Urinary bladder (tissue), 4 donors: ENCODE measurements at places on chromosomes 13 and 19. TPM values are rescaled to one million over a fixed set of nuclear protein-coding genes. Genes with fewer than 3 reads are reported as not detected.

DNA sequence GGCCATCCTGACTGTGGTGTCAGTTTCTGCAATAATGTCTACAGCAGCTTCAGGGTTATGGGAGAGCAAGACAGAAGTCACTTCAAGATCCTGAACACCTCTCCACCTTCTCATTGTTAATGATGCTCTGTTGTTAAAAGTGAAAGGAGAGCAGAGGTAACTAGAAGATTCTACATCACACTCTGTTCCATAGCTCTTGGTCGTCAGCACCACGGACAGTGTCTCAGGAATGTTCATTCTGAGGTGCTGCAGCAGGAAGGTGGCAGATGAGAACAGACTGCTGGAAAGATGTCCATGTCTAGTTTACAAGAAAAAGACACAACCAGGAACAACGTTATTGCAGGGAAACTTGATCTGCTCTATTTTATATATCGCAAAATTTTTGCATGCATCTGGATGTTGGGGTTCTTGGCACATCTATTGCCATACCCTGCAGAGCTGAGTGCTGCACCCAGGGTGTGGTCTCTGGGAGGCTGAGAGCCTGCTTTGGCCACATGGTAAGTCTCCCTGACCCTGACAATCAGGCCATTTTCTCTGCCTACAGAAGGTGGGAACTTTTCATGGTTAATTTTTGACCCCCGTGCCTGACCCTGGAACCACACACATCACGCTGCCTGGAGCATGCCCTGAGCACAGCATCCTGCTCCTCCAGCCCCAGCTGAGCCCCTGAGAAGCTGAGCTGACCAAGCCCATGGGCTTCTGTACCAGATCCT is 12.7 kb downstream of the CEACAM21 start:
- DNase-seq = no peak

- no peak for DNase-seq
Observed at GRCh38 chr13:106568299-106569003, 514 bp upstream of the ARGLU1 start.

DNA sequence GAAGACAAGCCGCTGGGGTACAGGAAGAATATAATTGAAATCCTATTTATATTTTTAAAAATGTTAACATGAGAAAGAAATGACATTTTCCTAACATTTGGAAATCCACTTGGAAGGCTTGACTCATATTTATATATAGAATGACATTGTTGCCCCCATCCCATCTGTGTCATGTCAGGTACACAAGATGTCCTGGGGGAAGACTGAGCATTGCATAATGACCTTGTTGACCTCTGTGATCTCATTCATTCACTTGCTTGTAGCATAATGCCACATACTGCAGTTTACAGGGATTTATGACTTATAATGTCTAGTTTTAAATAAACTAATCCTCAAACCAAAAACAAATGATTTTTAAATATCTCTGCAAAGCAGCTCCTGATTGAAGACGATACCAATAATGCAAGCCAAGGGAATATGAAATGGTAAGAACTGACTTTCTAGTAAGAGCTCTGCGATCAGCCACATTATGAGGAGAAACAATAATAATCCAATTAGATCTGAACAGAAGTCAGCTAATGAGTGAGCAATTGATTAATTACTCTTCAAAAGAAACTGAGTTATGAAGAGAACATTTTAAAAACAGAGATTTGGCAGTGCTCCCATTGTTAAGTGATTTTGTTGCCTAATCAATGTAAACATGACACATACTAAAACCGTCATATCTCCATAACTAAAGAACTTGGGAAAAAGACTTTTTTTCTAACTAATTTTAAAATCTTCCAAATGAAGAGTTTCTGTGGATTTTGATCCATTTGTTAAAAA is 21.2 kb upstream of the VWA8 start:
- DNase-seq = no peak

DNA sequence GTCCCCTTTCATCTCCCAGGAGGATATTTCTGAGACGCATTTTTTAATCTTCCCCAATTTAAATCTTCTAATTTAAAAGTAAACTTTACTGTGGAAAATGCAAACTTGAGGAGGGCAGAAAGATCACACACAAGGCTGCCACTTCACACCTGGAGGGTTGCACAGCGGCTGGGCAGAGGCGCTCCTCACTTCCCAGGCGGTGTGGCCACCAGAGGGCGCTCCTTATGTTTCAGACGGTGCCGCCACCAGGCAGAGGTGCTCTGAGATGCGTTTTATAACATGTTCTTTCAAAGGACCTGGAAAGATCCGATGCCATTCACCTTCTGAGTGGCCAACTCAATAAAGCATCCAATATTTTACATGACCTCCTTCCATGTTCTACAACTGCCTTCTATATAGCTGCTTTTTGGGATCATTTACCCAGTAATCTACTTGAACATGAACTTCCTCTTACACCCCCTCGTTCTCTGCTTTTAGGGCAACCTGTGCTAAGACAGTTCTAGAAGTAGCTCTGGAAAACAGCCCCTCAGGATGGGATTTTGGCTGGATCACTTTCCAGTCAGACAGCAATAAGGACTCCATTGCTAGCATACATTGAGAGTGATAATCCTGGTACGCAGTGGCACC is 14.8 kb upstream of the MTUS2 start:
- no peak for DNase-seq

The ZIK1 gene
- 7.4 TPM for polyA plus RNA-seq

The GRK1 gene
- polyA plus RNA-seq = 0.03 TPM

- DNase-seq = no peak
Observed at GRCh38 chr13:78131811-78132210, 213.2 kb upstream of the EDNRB start.

The FGF9 gene
- polyA plus RNA-seq = 1.9 TPM

DNA sequence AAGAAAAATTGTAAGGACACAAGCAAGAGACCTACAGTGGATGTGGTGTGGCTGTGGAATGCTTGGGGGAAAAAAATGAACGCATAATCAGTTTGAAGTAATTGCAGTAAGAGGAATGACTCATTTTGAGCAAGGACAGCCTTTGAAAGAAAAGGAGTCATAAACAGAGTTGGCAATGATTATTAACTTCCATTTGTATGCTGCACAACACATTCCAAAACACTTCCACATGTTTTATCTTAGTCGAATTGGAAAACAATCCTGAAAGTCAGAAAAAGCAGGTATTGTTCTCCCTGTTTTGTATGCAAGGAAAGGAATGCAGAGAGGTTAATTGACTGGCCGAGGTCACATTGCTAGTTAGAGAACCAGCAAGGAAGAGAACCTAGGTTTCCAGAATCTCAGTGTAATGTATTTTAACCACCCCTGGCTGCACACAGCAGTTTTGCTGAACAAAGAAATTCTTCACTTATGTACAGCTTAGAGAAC is 630.0 kb upstream of the MIR17HG start:
- no peak for DNase-seq

The PGLYRP2 gene
- polyA plus RNA-seq = 0.08 TPM

DNA sequence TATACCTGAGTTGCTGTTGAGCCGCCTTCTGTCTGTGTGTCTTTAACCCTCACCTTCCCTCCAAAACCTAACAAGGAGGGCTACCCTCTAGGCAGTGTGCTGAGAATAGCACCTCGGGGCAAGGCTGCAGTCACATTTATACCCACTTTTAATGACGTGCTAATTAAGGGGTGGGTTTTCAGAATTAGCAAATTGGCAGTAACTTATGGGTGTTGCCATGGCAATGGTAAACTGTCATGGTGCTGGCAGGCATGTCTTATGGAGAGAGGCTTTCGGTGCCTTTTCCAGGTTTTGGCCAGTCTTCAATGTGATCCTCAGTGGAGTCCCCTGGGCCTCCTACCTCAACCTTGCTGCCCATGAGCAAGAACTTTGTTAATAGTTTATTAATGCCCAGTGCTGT is 1.2 kb upstream of the PNMA8A start:
- DNase-seq = no peak

DNA sequence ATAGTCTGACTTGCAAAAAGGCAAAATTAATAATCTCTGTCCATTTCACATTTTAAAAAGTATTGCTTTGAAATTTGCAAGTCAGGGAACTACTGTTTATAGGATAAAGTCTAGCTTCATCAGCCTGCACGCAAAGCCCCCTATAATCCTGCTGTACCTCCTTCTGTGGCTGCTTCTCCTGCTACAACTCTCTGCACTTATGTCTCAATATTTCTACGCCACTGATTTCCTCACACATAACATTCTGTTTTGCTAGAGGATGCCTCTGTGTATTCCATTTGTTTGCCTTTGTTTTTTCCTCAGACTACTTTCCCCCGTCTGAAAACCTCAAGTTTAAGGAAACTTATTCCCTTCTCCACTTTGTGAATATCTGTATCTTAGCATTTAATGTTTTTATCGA is 389.9 kb downstream of the RFC3 start:
- no peak for DNase-seq

The MAB21L1 gene
- polyA plus RNA-seq = 1.3 TPM

GRCh38 chr13:32376642-32377415 is 51.1 kb downstream of the N4BP2L1 start:
- DNase-seq = no peak

- DNase-seq = no peak
Observed at GRCh38 chr19:7699417-7700401, 2.2 kb downstream of the FCER2 start.

- no peak for DNase-seq
Observed at GRCh38 chr13:57996717-57997116, 365.2 kb downstream of the PCDH17 start.

The ZNF99 gene
- 0.05 TPM for polyA plus RNA-seq

GRCh38 chr19:1601613-1602064 is 3.6 kb downstream of the UQCR11 start:
- DNase-seq = no peak

DNA sequence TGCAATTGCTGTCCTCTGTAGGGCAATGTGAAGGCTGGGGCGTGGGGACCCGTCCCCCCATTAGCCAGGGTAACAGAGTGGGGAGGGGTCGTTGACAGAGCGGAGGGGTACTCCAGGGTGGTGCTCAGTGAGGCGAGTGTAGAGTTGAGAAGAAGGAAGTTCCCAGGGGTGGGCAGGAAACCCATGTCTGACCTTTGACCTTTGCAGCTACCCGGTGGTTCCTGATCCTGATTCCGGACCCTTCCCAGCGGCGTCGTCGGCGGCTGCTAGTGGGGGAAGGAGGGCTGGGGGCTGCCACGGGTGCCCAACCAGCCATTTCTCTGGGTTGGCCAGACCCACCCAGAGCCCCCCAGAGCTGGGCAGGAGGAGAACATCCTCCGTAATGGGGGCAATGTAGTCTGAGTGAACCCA is 2.1 kb upstream of the PLVAP start:
- DNase-seq = no peak

The HRC gene
- 3.8 TPM for polyA plus RNA-seq

The FSTL3 gene
- polyA plus RNA-seq = 86.9 TPM

GRCh38 chr19:53868091-53868891 is 608 bp downstream of the MYADM start:
- DNase-seq = no peak

The FLT3LG gene
- 18.8 TPM for polyA plus RNA-seq

DNA sequence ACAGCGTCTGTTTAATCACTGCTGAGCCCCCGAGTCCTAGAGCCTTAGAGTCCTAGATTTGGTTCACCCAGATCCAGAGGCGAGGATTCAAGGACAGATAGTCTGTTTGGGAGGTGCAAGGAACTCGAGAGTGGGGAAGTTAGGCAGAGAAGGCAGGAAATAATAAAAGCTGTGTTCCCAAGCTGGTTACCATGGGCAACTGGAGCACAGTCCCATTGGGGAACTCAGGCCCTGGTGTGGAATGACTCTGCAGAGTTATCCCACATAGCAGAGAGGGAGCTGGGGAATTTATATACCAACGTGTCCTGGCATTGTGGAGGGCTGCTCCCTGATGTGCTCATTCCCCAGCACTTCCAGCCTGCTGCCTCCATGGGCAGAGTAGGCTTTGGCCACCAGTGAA is 9.7 kb downstream of the IGSF23 start:
- no peak for DNase-seq

- no peak for DNase-seq
Observed at GRCh38 chr13:43223216-43223615, 199.8 kb downstream of the DNAJC15 start.

The RASGRP4 gene
- 2.4 TPM for polyA plus RNA-seq

The MIR17HG gene
- 0.53 TPM for polyA plus RNA-seq

DNA sequence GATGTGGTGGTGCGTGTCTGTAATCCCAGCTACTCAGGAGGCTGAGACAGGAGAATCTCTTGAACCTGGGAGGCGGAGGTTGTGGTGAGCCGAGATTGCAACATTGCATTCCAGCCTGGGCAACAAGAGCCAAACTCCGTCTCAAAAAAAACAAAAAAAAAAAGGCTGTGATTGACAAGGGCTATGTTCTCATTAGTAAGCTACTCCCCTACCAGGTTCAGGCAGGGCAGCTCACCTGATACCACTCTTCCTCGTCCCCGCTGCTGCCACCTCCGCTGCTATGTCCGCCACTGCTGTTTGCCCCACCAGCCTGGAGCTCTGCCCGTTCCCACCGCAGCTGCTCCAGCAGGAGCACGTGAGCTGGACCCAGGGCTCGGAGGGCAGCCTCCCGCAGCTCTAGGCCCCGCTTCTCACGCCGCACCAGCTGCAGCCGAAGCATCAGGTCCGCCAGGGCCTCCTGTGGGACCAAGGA is 9.4 kb downstream of the USHBP1 start:
- DNase-seq = no peak

- no peak for DNase-seq
Observed at GRCh38 chr13:44380404-44381165, 7.0 kb downstream of the SERP2 start.

- no peak for DNase-seq
Observed at GRCh38 chr13:32491028-32491427, 47.6 kb downstream of the N4BP2L2 start.

DNA sequence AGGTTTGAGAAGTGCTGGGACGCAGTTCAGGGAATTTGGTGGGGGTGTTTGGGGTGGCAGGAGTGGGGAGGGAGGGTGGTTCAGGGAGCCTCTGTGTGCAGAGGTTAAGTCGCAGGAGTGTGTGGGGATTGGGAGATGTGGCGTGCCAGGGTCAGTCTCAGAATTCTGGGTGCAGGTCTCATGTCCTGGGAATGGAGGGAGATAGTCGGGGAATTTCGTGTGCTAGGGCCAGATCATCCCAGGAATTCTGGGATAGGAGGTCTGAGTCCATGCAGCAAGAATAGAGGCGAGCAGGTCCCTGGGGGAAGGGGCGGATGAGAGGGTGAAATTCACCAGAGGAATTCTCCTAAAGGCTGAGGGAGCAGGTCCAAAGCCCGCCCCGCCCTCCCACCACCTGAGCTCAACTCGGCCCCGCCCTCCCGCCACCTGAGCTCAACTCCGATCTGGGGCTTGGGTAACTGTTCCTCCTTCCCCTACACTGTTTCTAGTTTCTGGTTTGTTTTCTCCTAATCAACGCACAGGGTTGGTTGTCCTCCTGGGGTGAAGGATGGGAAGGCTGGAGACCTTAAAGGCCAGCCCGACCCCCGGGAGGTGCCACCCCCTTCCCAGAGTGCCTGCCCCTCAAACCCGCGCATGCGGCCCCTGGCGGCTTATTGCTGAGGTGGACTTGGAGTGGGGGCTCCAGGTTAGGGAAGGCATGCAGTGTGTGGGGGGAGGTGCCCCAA is 15.2 kb downstream of the KCNC3 start:
- DNase-seq = no peak

- DNase-seq = no peak
Observed at GRCh38 chr19:14112809-14113385, 4.7 kb downstream of the PRKACA start.

The TRPC4 gene
- 1.4 TPM for polyA plus RNA-seq

DNA sequence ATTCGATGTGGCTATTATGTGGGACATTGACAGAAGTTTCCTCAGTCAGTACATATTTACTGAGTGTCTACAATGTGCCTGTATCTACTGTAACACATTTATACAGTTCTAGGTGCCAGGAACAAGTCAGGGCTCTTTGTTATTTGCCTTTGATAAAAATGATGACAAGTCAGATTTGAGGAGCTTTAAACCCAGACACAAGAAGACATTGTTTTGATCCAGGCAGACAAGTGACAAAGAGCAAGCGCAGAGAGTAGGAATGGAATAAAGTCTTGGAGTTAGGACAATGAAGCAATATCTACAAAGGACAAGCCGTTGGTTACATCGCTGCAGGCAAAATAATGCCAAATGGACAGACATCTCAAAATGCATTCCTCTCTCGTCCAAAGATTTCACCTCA is 70.1 kb downstream of the ITGBL1 start:
- DNase-seq = no peak
